ENCODE measurements at places on chromosomes 1 and 21.

DNA sequence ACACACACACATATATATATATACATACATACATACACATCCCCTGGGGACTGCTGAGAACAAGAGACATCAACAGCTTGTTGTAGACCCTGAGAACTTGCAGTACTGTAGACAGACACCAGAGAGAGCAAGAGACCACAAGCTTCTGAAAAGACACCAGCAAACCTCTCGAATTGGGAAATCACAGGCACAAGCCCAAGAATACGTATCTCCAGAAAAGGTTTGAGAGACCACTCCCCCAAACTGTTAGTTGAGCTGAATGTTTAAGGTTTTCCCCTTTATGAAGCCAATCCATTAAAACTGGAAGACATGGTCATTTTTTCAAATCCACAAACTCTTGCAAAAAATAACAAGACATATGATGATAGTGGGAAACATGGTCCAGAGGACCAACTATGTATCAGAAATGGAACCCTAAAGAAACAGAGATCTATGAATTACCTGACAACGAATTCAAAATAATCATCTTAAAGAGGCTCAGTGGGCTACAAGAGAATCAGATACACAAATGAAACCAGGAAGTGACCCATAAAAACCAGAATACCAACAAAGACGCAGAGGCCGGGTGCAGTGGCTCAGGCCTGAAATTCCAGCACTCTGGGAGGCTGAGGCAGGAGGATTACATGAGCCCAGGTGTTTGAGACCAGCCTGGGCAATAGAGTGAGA lies 45.1 kb downstream of the SLC2A1 start:
- peak; percentile 78 for DNase-seq

GRCh38 chr1:33377013-33377412 lies 53.9 kb downstream of the PHC2 start:
- DNase-seq: no peak

GRCh38 chr1:69711190-69711930 lies 143.6 kb downstream of the LRRC7 start:
- DNase-seq: no peak

DNA sequence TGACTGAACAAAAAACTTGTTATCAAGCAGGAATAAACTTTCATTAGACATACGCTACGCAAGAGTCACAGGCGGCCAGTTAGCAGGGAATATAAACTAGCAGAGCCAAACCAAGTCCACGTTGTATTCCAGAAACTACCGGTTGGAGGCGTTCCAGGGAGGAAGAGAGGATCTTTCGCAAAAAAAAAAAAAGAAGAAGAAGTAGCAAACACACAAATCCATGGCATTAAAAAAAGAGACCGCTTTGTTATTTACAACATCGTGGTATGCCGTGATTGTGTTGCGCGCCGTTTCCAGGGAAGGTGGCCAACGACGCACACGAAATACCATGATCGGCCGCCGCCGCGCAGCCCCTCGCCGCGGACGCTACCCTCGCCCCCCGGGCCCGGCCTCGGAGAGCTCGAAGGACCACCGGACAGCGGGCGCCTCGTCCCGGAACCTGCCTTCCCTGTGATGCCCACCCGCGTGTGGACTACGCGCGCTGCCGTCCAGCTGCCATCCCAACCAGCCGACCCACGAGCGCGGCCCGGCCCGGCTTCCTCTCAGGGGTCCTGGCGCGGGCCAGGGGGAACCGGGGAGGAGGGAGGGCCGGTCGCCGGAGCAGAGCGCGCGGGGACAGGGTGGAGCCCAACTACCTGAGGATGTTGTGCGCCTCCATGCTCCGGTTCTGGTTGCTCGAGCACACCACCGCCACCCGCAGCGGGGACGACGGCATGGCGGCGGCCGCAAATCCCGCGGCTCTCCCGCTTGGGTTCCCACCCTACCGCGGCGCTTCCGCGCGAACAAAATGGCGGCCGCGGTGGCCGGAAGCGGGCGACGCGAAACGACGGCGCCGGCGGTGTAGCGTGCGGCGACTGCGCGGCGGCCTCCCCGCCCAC lies 581 bp downstream of the SSU72 start:
- DNase-seq: peak; percentile 50

DNA sequence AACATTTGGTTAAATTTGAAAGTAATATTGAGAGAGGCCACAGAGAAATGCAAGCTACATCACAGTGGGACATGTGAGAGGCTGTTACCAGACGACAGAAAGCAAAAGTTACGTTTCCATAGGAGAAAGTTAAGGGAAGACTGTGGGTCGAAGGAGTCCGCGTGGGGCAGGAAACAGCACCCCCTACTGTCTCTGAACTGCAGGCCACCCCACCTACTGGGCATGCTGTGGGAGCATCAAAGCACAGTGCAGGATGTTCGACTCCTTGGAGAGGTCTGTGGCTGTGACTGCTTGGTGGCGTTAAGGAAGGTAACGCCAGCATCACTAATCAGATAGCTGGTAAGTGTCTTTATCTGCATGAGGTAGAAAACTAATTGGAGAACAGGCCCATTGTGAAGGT lies 123.9 kb downstream of the PTBP2 start:
- no peak for DNase-seq

- DNase-seq: no peak
Measured at GRCh38 chr1:217712925-217713597, 81.9 kb downstream of the SPATA17 start.

DNA sequence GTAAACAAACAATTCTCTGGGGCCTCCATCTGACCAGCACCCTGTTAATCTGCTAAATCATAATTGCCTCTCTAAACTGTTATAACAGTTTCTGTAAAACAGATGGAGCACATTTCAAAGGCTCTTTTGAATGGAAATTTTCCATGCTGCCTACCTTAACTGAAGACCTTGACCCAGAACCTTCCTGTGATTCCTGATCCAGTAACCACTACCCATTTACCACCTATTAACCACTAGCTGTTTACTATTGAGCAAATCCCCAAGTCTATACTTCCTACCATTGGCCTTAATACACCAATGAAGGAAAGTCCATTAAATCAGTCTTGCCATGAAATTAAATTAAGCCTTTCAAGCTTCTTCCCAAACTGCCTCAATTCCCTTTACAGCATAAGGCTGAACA lies 46.3 kb downstream of the RAB3GAP2 start:
- DNase-seq: no peak

DNA sequence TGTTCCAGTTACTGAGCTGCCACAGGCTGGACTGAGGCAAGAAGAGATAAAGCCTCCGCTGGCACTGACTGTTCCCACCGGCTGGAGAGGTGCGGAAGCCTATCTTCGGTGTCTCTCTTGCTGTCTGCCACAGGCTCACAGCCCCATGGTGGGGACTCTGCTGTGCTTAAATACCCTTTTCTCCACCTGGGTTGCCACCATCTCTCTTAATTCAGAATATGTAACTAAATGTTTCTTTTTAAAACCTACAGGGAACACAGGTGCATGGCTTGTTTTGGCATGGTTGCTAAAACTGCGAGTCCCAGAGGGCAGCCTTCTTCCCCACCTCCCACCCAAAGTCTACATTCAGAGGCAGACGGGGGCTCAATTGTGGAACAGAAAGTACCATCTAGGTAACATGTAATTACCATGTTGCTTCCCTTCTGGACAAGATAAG lies 8.1 kb upstream of the LBR start:
- no peak for DNase-seq

DNA sequence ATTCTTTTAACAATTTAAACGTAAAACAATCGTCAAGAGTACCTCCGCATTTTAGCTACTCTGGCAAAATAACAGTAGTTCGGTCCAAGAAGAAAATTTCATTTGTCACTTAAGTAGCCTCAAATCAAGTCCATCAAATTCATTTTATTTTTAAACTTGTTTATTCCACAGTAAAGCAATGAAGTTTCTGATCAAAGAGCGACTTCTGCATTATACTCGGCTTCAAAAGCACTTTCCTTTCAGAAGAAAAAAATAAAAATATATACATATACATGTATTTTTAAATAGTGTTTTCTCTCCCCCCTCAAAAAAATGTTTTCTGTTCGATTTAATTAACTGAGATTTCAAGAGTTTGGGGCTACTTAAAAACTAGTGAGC lies 115.0 kb downstream of the RERE start:
- no peak for DNase-seq

DNA sequence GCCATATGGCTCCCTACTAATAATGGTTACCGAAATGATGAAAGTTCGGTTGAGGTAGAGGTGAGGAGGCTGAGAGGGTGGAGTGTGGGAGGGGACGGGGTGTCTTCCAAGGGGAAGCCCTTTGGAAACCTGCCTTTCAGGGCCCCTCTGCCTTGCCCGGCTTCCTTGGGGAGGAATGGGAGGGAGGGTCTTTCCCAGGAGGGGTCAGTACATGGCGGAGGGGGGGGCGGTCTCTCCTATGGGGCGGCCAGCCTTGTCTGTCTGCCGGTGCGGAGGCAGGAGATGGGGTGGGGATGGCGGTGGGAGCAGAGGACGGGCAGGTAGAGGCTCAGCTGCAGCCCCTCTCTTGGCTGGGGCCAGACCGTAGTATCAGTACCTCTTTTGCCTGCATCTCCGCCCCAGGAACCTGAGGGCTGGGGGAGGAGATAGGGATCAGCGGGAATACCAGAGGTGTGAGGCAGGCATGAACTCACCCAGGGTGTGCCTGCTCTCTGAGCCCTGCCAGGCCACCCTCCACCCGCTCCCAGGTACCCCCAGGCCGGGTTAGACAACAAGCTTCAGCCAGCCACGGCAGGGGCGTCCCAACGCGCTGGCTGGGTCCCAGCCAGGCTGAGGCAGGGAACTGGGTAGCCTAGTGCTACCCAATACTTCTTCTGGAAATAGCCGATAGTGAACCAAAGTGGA lies 79.4 kb upstream of the POU3F1 start:
- no peak for DNase-seq

DNA sequence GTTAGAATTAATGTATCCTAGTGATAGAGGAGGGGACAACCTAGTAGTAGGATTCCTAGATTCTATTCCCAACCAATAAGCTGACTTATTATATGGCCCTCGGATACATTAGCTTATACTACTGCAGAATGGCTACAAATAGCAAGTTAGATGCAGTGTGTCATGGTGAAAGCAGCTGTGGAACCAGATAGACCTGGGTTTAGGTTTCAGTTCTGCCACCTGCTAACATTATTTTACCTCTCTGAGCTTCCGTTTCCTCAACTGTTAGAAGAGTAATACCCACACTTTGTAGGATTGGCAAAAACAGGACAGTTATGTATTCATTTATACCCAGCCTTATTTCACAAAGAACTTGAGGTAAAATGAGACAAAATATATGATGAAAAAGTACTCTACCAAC lies 21.6 kb upstream of the MAGOH start:
- DNase-seq: no peak

Data from AG10803 (cell line).